ENCODE measurements at places on chromosomes 4 and X.

- peak; percentile 25 for DNase-seq
Measured at GRCh38 chr4:48483006-48483776, at the start of gene SLC10A4. TSS of gene SLC10A4 (plus strand) at chr4:48483343. CDS start at chr4:48483562, 219 bp downstream.

DNA sequence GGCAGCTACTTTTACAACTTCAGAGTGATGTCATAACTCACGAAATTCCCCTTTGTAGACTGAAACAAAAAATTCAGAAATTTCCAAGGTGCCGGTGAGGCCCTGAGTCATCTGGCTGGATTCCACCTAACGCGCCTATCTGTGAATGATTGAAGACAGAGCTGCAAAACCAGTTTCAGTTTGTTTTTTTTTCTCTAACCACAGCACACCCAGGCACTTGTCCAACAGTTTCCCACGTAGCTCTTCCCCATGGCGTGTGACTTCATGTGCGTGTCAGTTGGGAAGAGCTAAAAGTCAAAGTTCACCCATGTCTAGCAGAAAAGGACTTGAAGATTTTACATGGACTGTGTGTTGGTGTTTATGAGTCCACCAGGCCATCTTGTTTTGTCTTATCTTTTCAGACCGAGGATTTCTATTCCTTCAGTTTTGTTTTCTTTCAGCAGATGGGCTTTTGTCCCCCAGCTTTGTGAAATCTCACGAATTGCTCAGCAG lies 16.4 kb downstream of the TCEANC start:
- no peak for DNase-seq

DNA sequence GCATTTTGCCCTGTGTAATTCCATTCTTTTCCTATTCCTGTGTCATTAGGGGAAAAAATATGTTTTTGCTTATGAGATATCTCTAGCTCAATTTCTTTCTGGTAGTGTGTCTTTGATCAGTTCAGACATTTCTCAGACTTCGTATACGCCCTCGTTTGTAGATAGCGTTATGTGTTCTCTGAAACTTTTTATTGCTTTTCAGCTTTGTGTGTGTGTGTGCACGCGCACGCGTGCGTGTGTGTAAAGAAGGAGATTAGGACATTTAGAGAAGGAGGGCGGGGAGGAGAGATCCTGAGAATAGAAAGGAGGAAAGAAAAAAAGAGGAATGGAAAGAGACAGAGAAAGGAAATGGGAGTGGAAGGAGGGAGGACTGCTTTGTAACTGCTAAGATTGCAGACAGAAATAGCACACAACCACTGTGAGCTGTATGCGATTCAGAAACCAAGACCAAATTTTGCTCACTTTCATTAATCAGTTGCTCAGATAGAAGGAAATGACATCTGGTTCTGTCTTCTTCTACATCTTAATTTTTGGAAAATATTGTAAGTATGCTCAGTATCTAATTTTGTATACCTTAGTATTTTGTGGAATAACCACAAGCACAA lies at the start of gene RXFP1:
Gene RXFP1, plus strand, starts transcription at position 399 of the 605 bp plus-strand sequence. Its CDS starts 95 bp downstream, at position 494.
- no peak for DNase-seq

DNA sequence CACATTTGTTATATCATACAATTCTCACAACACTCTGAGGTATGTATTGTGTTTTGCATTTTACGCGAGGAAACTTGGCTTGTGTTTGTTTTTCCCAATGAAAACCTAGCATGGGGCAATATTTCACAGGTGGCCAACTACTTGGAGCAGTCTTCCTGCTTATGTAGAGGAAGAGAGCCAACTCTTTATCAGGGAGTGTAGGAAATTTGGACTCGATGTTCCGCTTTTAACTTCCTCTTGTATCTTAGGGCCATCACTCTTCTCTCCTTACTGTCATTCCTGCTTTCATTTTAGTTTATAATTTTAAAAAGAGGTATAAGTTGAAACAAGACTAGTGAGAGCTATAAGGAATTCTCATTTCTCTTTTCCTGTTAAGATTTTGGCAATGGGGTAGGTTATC lies 107.7 kb upstream of the RPS6KA3 start:
- DNase-seq, result no peak

GRCh38 chr4:16667464-16667863 lies 231.0 kb downstream of the LDB2 start:
- no peak for DNase-seq

DNA sequence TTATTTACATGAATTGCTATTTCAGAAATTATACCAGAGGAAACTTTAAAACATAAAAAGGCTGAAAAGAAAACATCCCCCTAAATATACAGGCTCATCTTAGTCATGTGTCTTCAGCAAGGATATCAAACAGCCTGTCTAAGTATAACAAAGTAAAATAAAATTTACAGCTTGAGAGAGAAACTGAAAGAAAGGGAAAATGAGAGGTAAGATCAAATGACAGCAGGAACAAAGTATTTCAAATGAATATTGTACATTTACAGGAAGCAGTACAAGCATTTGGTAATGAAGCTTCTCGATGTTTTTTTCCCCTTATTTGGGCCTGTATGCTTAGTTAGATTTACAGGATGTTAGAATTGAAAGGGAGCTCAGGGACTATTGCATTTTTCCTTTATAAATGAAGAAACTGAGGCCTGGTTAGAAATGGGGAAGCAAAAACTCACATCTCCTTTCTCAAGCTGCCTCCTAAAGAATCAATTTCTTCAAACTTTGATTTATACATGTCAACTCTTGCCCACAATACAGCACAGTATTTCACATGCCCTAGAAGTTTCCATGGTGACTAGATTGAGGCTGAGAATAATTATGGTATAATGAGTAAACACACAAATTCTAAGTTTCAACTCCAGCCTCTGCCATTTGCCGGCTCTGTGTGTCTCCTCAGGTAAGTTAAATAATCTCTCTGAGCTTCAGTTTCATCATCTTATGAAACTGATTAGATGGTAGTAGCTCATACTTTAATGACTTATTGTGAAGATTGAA lies 29.3 kb downstream of the DAPP1 start:
- DNase-seq, result no peak

DNA sequence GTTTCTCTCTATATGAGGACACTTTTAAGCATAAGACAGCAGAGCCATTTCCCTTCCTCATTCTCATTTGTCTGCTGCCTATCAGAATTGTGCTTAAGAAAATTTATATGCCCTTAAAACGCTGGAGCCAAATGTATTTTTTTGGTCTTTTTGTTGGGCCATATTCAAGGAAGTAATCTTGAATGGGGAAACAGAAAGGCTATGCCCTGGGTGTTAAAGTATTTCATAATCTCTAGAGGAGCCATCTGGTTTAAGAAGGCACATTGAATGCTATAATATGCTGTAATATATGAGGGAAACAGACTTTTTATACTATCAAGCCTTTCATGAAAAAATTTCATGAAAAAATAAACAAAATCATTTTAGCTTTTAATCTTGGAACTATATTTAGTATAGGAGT lies 4.3 kb downstream of the DMD start:
- DNase-seq, result no peak

DNA sequence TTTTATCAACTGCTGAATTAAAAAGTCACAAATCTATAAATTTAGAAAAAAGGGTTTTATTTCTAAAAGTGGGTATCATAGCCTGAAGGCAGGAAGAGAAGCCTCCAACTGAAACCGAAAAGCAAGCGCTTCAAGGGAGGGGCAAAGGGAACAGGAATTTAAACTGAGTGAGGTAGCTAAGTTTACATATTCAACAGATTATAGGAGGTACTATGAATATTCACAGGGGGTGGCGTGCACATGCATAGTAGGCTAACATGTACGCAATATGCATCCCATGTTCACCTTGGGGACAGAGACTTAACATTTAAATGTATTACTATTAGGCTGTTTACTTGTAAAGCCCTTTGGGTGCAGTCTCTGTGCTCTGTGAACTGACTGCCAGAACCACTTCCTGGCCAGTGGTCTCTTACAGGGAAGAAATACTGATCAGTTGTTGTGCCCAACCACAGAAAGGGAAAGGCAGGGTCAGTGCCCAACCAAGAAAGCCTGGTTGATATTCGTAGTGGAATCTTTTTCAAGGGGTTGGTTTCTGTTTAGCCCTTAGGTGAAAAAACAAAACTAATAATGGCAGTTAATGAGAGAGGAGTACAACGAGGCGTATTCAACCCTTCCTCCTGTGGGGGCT lies 168.7 kb upstream of the GALNTL6 start:
- no peak for DNase-seq

DNA sequence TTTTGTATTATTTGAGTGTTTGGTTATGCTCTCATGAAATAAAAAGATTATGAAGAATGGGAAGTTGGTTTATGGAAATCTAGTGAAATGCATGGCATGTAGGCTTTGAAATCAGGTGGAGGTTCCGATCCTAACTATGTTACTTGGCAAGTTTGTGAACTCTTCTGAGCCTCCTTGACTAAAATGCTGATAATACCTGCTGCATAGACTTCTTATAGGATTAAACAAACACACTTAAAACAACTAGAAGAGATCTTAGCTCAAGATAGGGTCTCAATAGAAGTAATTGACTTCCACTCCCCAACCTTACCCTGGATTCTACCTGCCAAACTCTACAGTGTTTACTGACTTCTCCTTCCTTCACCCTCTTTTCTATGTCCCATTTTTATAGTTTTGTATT lies 22.2 kb upstream of the TLR2 start:
- DNase-seq, result no peak

DNA sequence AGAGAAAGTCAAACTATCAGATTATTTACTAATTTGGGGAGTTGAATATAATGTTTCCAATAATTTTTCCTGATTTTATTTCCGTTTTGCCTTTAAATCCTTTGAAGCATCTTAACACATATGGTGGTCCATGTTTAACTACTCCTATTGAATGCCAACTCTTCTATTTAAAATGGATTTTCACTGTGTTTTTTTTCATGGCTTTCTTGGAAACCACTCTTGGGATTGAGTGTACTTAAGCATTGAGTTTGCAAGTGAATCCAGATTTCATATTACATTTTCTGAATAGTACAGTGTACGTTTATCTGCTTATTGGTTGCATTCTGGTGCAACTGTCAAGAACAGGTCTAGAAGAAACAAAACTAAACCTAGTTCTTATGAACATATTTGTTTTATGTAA lies 45.6 kb downstream of the RAPGEF2 start:
- no peak for DNase-seq

GRCh38 chr4:15077969-15078368 lies 75.7 kb downstream of the CPEB2 start:
- no peak for DNase-seq

Data from activated B cell treated with CpG ODN at 0.5 μM for 24 hours (primary cell).